ENCODE measurements at places on chromosomes 2 and 18.

DNA sequence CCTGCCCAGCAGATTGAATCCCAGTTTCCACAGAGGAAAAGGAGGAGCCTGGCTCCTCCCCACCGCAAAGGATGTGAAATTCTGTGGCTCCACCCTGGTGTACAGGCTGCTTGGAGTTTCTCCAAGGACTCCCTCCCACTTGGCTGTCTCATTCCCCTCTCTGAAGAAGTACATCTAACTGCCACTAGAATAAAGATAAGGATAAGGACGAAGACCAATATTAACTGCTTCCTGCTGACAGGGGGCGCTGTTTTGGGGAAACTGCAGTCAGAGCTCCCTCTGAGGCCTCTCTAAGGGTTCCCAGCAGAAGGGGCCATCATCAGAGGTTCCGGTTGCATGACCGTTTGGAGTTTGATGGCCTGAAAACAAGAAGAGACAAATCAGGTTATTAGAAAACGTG lies 790.9 kb downstream of the CPS1 start:
- no peak for DNase-seq

- DNase-seq, result no peak
These were observed 25.1 kb upstream of the TMEM214 start for GRCh38 chr2:27007416-27008374.

DNA sequence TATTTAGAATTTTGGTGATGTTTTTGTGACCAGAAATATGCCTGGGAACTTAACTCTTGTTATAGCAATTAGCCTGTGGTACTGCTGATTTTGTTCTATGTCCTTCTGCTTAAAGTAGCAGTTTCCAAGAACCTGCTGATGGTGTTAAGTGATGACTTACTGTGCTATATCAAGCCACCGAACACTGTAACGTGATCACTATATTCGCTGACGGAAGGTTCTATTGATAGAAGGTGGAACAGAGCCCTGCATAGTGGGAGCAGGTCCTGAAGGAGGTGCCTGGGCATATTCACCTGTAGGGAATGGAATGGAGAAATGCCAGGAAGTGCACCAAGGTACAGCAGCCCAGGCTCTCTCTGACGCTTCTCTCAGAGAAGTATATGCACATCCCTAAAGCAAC lies 76.8 kb downstream of the UXS1 start:
- DNase-seq, result no peak

GRCh38 chr18:61551586-61551985 lies 218.4 kb downstream of the CDH20 start:
- DNase-seq, result no peak

DNA sequence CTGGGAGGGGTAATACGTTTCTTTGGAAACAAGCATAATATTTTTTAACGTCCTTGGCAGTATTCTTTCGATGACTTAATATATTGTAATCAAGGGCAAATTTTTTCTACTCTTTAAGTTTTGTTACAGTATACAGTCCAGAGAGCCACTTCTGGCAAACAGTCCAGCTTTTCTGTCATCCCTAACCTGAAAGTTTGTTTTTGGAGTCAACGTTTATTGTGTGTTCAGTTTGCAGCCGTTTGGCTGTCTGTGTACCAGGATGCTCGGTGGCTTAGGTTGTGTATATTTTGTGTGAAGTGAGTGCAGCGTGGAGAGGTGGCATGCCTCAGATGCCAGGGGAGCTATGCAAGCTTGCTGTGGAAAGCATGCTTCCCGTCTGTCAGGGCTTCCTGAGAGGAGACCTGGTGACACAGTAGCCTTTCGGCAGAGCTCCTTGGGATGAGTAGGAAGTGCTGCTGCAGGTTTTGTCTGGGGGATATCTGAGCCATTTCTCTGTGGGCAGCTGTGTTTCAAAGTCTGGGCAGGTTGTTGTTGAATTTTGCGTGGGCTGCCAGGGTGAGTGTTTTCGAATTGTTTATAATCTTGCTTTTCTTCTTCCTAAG lies 14.7 kb downstream of the MAP3K20 start:
- DNase-seq, result no peak

- no peak for DNase-seq
These were observed 116.7 kb upstream of the NPAS2 start for GRCh38 chr2:100703213-100703612.

DNA sequence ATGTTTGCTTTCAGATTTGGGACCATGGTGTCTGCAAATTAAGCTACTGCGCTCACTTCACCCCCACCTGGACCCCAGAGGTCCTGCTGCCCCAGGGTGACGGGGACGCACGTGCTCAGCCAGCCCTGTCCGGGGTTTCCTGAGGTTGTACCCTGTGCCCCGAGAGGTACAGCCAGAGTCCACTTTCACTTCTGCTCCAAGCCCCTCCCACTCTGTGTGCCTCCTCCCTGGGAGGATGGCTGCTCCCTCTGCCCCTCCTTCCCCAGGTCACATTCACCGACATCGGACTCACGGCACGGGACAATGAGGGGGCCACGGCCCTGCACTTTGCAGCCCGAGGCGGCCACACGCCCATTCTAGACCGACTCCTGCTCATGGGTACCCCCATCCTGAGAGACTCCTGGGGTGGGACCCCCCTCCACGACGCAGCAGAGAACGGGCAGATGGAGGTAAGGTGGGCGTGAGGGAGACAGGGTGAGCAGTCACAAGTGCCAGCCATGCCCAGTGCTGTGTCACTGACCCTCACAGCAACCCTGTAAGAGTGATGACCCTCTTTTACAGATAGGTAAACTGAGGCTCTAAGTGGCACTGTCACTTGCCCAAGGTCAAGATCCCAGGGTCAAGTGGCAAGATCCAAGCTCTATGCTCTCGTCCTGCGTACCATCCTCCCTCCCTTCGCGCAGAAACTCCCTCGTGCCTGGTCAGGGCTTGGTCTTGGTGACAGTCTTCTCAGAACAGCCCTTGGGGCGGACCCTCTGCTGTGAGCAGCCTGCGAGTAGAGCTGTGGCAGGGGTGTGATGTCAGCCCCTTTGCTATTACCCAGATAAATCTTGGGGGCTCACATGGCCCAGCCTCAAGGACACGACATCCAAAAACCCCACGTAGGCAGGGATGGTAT lies 7.6 kb downstream of the ESPNL start:
- no peak for DNase-seq

- DNase-seq, result no peak
These were observed 23.4 kb downstream of the RAMP1 start for GRCh38 chr2:237882510-237883481.

DNA sequence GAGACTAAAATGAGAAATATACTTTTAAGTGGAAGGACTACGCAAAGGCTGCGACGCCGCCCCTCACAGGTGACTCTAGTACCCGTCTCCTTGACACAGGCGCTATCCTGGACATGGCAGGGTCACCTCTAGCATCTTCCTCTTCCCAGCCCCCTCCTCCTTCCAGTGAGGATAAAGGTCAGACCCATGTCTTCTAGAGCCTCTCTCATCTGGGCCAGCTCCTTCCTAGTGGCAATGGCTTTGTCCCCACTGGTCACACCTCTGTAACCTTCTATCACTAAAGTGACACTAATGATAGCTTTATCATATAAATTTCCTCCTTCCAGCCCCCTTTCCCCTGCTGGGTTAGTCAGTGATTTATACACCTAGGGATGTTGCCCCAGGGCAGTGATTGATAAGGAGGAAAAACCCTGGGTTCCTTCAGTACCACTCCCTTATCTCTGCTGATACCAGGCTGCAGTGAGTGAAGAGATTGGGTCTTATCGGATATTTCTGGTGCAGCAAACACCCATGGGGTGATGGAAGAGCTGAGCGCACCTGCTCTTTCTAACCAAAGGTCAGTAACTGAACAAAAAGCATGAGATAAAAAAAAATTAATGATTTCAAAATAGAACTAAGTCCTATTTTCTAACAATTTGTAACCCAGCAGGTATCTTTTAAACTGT lies 62.0 kb upstream of the FZD5 start:
- no peak for DNase-seq

DNA sequence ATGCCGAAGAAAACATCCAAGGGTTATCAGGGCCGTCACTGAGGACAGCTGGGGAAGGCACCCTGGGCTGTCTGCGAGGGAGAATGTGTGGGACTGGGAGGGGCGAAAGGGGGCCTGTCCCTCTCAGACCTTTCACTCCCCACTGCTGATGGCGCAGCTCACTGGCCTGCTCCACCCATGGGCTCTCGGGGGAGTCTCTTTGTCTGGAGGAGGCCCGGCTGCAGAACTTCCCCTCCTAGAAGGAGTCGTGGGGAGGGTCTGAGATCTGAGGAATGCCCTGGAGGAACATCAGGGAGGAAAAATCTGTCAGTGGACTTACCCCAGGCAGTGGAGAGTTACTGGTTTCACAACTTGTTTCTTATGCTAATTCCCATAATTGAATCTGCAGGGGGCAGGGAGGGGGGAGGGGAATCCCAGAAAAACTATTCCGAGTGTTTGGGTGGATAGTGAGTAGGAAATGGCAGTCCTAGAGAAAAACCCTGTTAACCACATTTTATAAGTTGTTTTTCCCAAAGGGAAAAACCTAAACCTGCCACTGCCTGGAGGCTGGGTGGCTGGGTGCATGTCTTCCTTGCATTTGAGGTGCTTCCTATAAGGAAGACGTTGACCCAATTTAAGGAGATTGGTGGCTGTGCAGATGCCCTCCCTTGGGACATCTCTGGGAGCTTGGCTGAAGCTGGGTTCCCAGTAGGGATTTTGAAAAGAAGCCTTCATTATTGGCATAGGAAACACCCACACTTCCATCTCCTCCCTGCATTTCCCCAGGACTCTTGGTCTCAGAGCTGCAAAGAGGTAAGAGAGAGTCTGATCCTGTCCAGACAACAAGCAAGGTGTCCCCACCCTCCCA lies 11.7 kb upstream of the SEMA4C start:
- DNase-seq, result no peak

GRCh38 chr18:21163647-21164547 lies 52.3 kb upstream of the ROCK1 start:
- no peak for DNase-seq

DNA sequence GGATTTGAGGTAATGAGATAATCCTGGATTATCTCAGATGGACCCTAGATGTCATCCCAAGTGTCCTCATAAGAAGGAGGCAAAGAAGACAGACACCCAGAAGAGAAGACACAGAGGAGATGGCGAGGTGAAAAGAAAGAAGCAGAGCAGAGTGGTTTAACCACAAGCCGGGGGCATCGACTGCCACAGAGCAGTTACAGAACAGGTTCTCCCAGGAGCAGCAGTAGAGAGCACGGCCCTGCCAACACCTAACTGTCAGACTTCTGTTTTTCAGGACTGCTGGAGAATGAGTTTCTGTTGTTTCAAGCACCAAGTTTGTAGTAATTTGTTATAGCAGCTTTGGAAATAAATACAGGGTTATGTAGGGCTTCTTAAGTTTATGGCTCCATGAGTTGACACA lies 437.0 kb downstream of the THSD7B start:
- no peak for DNase-seq

- DNase-seq, result no peak
These were observed 17.3 kb downstream of the PROKR1 start for GRCh38 chr2:68660658-68661057.

GRCh38 chr2:102318437-102318836 lies 7.1 kb downstream of the IL1RL1 start:
- DNase-seq, result no peak

All from activated gamma-delta T cell treated with Interleukin-2 at 50 U/mL for 16 hours (primary cell).